ENCODE measurements at places on chromosomes 3 and 15.

GRCh38 chr3:131795390-131796090 is 239.3 kb downstream of the CPNE4 start:
- no peak for DNase-seq

DNA sequence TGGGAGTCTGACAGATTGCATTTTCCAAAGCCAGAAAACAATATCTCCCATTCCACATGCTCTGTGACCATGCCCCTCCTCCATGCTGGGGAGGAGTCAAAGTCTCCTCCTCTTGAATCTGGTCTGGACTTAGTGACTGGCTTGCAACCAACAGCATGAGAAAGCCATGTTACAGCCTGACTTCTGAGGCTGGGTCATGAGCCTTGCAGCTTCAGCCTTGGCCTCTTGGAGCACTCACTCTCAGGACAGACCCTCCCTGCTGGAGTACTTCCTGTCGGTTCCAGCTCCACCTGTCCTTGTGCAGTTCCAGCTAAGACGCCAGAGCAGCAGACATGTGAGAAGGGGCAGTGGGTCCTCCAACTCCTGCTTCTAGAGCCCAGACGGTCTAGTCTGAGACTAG is 49.7 kb upstream of the RBSN start:
- DNase-seq = no peak

DNA sequence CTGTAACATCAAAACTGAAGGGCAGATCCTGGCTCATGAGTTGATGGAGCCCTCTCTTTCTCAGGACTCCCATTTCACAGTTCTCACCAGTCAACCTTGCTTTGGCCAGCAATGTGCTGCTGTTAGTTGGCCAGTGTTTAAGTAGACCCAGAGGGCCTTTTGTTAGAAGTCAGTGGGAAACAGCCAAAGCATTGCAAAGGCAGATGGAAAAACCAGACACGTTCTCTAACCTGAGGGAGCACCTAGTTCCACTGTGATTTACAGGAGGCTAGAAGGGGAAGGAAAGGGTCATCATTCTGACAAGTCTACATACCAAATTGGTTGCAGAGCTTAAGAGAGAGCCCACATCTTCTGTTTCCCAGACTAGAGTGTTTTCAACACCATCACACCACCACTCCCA is 196.4 kb downstream of the OPA1 start:
- no peak for DNase-seq

GRCh38 chr3:30752970-30753369 is 141.5 kb downstream of the GADL1 start:
- no peak for DNase-seq

- DNase-seq = no peak
Observed at GRCh38 chr15:68199340-68199739, 5.8 kb downstream of the CALML4 start.

DNA sequence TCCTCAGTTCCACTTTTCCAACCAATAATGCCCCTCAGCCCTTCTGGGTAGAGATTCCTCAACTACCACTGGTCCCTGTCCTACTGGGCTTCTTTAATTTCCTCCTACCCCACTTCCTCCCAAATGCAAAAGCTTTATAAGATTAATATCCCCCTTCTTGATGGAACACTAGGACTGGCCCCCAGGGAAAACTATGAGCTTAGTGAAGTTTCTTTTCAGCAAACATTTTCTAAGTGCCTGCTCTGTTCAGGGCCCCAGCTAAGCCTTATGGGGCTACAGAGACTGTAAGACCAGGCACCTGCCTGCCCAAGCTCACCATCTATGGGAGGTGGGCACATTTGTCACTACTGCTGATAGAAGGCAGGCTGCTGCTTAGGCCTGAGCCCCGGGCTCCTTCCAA is 79.4 kb downstream of the RPLP1 start:
- no peak for DNase-seq

DNA sequence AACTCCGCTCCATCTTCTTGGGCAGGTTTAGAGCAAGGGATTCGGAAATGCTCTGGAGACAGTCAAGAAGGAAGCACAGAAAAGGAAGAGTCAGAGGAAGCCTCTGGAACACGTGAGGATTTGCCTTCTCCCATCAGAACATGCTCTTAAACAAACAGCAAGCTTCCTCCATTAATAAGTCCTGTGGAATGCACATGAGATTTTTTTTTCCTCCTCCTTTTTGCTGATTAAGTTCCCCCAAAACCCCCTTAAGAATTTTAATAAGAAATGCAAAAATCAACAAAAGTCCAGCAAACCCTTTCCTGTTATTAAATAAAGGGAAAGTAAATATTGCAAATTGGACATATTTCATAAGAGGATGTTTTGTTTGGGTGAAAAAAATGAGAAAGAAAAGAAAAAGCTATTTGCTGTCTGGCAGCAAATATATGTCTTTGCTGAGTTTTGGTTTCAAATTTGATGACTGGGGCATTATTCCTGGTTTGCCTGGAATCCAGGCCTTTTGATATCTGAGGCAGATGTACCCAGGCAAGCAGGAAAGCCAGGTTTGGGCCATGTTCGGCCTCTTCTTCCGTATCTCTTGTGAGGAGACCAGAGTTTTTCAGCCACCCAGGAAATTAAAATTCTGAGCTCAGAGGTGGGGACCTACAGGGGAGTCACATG is 7.9 kb upstream of the TSEN2 start:
- DNase-seq = no peak

- DNase-seq = no peak
Observed at GRCh38 chr15:86751116-86751515, 671.4 kb downstream of the AGBL1 start.

DNA sequence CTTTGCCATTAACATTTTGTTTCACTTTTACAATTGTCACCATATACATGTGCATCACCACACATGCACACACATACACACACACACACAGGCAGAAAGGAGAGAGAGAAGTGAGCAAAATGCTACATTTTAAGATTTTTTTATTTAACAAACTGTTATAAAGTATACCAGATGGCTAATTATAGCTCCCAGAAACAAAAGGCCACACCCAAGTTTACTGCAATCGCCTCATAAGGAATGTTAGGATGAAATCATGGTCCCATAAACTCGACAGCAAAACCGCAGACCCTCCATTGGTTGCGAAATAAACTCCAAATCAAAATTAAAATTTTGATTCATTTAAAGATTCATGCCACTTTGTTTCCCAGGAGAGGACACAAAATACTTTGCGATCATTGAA is 16.1 kb upstream of the C15orf61 start:
- DNase-seq = no peak

DNA sequence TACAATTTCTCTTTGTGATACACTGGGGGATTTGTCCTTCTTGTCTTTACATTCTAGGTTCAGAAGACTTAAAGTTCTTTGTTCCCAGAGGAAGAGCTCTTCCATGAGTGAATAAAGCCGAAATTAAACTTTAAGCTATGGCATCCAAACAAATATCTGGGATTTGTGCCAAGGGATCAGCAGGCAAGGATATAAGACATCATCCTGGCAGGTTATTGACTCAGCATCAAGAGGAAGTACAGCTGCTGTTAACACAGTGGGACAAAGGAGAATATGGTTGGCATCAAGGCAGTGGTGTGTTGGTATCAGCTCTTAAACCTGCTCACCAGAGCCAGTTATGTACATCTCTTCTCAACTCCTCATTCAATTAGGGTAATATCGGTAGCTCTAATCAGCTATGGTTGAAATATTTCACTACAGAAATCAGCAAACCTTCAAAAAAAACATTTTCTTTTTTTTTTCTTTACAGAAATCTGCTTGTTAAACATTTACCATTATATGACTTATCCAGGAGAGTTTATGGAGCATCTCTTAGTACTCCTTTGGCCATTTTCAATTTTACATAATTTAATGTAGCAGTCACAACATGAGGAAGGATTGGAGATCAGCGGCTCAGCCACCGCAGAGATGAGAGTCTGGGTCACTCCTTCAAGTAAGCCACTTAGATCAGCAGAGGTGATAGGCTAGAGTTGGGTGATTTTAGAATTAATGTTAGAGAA is 1198.6 kb upstream of the EPHA6 start:
- no peak for DNase-seq

DNA sequence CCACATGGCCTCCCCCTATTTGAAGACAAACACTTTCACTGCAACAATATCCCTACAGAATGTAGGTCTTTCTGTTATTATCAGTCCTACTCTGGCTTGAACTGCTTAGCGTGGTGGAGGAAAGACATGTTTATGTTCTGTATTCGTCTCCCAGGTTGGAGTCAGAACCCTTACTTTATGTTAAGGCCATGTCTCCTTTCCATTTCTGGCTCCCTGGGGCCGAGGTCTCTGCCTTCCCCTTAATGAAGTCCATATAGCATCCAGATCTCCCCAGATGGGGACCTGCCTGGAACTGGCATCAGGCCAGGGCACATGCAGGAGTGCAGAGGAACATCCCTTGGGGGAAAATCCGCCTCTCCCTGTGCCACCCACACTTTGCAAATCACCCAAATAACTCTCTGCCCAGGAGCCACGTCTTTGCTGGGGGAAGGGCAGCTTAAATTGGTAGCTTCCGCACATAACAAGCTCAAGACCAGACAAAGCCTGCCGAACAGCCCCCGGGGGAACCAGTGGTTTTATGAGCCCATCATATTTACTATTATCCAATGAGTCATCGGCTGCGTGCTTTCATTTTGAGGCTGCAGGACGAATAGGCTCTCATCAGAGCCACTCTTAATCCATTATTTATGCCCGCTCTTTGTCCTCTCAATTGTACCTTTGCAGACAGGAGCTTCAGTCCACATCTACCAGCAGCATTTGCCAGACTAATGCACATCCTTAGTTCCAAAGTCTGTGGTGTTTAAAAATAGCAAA is 237.0 kb downstream of the UACA start:
- no peak for DNase-seq

DNA sequence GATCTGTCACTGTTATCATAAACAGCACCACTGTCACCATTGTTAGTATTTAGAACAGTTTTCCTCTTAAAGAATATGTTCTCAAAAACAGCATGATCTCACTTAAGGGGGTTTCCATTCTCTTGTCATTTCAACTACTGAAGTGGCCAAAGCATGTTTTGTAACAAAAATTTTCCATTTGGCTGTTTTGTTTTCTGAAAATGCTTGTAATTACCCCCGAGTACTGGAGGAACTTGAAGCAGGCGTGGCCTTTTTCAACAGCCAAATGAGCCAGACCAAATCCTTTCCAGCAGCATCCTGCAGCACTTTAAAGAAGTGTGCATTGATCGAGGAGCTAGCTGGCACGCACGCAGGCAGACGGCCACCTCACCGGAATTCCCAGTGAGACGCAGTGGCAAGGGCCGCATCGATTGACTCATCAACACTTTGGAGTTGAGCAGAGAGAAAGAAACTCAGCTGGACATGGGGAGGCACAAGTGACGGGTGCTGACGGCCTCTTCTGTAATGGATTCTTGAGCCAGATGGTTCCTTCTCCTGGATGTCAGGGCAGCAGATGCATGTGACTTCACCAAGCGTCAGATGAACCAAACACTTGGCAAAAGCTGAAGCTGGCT is 234.3 kb upstream of the IGF1R start:
- DNase-seq = no peak

DNA sequence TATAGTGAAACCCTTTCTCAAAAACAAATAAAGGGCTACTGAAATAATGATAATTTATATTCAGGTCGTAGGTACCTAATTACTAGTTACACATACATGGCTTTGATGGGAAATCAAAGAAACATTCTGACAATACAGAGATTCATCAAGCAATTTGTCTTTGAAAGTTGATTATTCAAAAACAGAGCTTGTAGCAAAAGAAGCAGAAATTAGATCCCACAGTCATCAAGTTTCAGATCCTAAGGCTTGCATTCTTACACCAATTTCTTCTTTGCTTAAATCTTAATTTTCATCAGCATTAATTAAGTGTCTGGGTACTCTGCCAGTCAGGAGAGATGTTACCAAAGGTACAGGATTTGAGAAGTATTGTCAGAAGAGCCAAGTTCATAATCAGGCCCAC is 1.5 kb upstream of the HEXA start:
- no peak for DNase-seq

DNA sequence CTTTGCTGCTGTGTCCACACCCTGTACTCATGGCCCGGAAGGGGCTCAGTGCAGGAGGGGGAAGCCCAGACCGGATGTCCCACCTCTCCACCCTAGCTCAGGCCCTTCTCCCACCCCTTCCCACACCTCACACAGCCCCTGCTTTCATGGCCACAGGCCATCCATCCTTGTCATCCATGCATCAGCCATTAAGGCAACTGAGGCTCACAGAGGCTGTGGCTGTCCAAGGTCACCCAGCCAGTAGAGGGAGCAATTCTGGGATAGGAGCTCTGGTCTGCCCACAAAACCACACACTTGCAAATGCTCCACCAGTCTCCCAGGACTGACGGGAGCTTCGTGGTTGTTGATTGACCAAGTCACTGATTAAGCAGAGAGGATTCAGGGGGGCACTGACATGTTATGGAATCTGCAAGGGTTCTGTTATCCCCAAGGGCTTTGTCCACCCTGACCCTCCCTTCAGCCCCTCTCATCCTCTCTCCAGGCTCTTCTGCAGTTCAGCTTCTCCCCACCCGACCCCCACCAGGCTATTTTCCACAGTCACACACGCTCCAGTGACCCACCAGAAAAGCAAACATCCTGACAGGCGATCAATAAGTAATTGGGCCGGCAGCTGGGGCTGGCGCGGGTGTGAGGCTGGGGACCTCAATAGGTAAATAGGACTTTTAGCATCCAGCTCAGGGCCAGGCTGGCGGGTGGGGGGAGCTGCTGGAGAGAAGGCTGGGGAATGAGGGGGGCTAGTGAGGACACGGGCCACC is 15.1 kb downstream of the LINGO1 start:
- DNase-seq = no peak

DNA sequence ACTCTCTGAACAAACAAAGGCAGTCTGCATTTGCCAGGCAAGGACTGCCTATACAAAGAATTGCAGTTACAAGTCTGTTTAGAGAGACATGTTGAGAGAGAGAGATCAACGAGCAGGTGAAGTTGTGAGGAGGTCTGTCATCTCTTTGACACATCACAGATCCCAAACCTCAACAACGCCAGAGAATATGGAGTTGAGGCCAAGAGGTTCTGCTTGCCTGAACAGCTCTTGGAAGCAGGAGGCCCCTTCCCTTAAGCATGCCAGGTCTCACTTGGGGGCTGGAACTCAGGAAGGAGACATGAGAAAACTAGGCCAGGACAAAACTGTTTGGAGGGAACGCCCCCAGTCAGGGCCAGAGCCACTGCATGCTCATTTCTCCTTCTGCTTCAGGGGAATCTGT is 22.3 kb upstream of the MUSTN1 start:
- DNase-seq = no peak

DNA sequence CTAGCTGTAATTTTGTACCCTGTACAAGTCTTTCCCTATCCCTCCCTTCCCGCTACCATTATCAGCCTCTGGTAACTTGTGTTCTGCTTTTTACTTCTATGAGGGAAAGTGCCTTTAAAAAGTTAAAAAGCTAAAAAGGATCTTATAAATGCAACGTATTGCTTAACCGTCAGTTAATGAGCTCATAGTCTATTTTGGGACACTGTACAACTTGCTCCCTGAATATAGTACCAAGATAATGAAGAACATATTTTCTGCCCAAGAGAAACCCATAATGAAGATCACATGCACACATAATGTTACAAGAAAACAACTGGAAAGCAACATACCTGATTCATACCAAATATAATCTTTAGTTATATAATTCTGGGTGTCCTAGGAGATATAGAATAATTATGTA is 22.6 kb downstream of the ZIC1 start:
- DNase-seq = no peak
